Activated CD4-positive, alpha-beta T cell treated with anti-CD3 and anti-CD28 coated beads for 36 hours (primary cell): ENCODE measurements at places on chromosomes 7 and 10.

DNA sequence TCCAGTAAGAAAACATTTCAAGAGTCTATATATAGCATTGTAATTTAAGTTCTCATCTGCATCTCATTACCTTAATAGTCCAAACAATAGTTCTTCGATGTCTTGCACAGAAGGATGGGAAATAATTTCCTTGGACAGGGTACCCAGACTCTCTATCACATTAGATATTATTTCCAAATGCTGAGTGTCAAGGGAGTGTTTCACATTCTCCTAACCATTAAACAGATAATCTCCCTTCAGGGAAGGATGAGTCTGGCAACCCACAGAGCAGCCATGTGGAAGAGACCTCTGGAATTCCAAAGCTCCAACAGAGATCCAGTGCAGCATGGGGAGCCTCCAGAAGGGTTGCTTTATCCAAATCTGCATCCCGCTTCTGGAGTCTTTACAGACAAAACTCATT lies 89.6 kb downstream of the FZD1 start:
- no peak for DNase-seq

- DNase-seq: no peak
Observed at GRCh38 chr7:84144480-84144879, 50.1 kb downstream of the SEMA3A start.

- no peak for DNase-seq
Observed at GRCh38 chr10:86263209-86263608, 103.4 kb downstream of the GRID1 start.

DNA sequence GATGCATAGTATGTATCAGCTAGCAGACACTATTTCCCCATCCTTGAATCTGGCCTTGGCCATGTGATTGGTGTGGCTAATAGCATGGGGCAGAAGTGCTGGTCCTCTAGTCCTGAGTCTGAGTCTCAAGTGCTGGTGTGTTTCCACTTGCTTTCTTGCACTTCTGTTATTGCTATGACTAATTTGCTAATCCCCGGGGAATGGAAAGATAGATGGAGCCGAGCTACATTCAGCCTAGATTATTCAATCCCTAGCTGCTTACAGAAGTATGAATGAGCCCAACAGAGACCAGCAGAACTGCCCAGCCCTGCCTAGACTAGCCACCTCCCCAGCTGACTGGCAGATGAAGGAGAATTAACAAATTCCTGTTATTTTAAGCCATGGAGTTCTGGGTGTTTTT lies 53.2 kb upstream of the SYPL1 start:
- DNase-seq: no peak

- DNase-seq: no peak
Observed at GRCh38 chr7:12281038-12281437, 69.9 kb downstream of the TMEM106B start.

DNA sequence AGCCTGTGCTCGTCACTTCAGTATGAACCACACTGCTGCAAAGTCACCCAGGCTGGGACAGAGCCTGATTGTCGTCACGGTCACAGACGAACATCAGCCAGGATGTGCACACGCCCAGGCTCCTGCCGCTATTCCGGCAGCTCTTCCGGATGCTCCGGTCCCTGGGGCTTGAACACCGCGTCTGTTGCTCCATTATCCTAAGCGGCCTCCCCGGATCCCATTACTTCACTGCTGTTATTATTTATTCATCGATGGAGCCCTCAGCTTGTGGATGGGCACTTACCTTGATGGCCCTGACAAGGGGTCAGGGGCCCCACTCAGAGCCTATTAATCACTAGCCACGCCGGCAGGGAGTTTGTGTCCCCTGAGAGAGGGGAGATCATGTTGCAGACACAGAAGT lies 120.8 kb upstream of the PCBD1 start:
- no peak for DNase-seq

DNA sequence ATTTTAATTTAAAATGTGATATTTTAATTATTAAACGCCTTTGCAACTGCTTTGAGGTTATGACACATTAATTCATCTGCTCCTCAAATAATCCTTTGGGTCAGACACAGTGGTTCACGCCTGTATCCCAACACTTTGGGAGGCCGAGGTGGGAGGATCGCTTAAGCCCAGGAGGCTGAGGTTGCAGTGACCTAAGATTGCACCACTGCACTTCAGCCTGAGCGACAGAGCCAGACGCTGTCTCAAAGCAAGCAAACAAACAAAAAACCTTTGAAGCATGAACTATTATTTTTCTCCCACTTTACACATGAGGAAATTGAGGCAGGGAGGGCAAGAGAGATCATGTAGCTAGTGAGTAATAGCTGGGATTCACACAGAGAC lies 1.5 kb upstream of the POLD2 start:
- DNase-seq: no peak

DNA sequence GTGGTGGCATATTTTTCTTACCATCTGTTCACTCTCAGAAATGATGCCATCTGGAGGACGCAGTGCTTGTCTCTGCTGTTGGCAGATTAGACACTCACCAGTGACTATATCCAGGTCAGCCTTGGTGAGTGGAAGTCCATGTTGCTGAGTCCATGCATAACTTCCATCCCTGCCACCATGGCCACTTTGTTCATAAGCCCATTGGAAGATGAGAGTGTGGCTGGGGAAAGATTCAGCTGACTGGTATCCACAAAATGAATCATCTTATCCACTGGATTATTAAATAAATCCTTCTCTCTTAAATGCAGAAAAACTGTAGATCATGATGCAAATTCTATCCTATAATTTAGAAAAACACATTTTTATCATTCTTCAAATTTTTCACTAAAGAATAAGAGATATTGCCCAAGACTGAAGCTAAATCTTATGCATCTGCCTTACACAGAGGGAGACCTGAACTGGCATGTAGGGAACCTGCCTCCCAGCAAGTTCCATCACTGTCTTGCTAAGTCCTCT lies 726.9 kb downstream of the TNS3 start:
- no peak for DNase-seq

DNA sequence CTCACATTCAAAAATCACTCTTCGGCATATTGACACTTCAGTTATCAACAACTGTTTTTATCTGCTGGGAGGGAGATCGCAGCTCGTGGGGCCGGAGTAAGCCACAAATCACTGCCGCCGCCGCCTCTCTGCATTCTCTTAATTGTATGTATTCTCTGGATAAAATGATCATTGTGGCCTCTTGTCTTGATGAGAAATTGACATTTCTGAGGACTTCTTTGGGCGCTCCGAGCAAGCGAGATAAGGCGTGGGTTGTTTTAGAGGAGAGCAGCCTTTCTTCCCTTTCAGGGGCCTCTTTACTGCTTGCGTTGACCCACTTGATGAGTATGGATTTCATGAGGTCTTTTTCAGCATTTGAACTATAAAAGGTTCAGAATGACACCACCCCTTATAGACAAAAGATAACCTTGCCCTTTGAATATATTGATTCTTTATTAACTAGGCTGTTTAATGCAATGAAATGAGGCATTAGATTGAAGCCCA lies 130.6 kb downstream of the EBF3 start:
- DNase-seq: no peak

- no peak for DNase-seq
Observed at GRCh38 chr7:93862651-93863050, 27.9 kb downstream of the TFPI2 start.

- no peak for DNase-seq
Observed at GRCh38 chr10:96919785-96920430, 87.8 kb downstream of the LCOR start.

DNA sequence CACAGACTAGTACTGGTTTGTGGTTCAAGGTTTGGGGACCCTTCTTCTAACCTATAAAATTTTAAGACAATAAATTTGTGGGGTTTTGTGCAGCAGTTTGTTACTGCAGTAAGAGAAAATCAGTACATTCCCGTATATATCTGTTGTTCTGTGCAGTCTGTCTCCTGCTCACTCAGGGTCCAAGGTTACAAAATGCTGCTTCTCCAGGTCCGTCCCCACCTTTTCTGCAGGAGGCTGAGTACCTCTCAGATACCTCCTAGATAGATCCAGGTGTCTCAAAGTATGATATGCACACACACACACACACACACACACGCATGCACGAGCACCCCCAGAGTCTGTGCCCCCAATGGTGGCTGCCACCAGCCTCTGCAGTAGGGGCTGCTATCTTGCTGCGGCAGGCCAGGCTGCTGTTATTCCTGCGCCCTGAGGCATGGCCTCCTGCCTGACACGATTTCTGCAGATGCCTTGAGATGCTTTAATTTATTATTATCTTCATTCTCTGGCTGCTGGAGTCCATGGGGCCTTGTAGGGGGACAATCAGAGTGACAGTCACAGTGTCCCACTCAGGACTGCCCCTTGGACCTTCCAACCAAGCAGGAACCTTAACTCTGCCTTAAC lies 25.2 kb upstream of the ASL start:
- DNase-seq: no peak

GRCh38 chr7:68205826-68206225 lies 1209.2 kb downstream of the TYW1 start:
- no peak for DNase-seq

- DNase-seq: no peak
Observed at GRCh38 chr7:74287303-74288033, 1.7 kb upstream of the CLIP2 start.

GRCh38 chr7:118777308-118777707 lies 552.8 kb downstream of the ANKRD7 start:
- DNase-seq: no peak

DNA sequence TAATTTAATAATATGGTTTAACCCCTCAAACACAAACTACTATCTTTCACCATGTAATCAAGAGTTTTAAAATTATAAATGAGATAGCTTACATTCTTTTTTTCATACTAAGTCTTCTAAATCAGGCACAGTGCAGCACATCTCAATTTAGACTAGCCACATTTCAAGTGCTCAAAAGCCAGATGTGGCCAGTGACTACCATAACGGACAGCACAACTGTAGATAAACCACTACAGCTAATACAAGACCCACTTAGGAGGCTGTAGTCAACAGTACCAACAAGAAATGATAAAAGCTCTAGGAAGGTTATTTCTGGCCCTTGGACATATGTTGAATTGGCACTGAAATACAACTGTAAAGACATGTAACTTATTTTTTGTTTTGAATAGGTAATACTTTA lies 65.3 kb downstream of the JAZF1 start:
- DNase-seq: no peak

GRCh38 chr10:81303656-81304055 lies 571.3 kb upstream of the NRG3 start:
- DNase-seq: no peak

DNA sequence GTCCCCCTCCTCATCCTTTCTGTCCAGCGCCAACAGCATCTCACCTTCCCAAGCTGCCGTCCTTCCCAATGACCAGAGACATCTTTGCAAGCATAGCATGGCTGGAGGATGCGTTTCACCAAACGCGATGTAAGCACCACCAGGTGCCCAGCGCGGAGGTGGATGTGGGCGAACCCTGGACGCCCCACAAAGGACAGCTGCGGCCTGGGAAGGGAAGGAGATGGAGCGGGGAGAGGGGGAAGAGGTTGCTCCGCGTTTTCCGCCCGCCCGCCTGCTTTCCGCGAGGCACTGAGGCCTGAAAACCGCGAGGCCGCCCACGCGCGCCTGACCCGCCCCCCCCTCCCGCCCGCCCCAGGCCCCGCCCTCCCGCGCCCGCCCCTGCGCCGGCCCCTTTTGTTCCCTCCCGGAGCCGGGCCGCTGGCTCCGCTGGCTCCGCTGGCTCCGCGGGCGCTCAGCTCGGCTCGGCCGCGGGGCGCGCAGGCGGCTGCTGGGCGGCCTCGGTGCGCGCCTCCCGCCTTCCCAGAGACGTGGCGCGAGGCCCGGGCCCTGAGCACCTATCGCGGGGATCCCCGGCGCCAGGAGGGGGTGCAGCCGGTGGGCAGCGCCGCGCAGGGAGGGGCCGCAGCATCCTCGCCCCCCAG lies at the start of gene CLIP2:
Gene CLIP2, plus strand, starts transcription at position 390 of the 641 bp plus-strand sequence. CDS start 28,140 bp downstream, outside the sequence.
- peak; percentile 87 for DNase-seq

DNA sequence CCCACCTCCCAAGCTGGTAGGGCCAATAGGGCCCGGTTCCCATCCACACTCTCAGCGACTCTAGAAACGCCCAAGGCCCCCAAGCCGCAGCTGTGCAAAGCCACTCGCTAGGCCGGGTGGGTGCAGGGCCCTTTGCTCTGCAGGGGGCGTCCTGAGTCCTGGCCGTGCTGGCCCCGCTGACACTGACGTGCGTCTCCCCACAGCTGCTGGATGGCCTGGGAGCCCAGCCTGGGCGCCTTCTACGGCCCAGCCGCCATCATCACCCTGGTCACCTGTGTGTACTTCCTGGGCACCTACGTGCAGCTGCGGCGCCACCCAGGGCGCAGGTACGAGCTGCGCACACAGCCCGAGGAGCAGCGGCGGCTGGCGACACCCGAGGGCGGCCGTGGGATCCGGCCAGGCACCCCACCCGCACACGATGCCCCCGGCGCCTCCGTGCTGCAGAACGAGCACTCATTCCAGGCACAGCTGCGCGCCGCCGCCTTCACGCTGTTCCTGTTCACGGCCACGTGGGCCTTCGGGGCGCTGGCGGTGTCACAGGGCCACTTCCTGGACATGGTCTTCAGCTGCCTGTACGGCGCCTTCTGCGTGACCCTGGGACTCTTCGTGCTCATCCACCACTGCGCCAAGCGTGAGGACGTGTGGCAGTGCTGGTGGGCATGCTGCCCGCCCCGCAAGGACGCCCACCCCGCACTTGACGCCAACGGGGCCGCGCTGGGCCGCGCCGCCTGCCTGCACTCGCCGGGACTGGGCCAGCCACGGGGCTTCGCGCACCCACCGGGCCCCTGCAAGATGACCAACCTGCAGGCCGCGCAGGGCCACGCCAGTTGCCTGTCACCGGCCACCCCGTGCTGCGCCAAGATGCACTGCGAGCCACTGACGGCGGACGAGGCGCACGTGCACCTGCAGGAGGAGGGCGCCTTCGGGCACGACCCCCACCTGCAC lies 31.6 kb upstream of the KNDC1 start:
- no peak for DNase-seq

- DNase-seq: no peak
Observed at GRCh38 chr7:150801242-150801945, 825 bp downstream of the TMEM176A start.

GRCh38 chr10:79220307-79220706 lies 127.0 kb upstream of the PPIF start:
- DNase-seq: no peak

- DNase-seq: no peak
Observed at GRCh38 chr7:17554341-17555015, 256.0 kb downstream of the AHR start.

- DNase-seq: no peak
Observed at GRCh38 chr10:80498078-80498832, 39.4 kb upstream of the SH2D4B start.

- no peak for DNase-seq
Observed at GRCh38 chr7:4068286-4068685, 613.8 kb upstream of the FOXK1 start.

GRCh38 chr10:62162261-62162981 lies 106.2 kb downstream of the RTKN2 start:
- no peak for DNase-seq

DNA sequence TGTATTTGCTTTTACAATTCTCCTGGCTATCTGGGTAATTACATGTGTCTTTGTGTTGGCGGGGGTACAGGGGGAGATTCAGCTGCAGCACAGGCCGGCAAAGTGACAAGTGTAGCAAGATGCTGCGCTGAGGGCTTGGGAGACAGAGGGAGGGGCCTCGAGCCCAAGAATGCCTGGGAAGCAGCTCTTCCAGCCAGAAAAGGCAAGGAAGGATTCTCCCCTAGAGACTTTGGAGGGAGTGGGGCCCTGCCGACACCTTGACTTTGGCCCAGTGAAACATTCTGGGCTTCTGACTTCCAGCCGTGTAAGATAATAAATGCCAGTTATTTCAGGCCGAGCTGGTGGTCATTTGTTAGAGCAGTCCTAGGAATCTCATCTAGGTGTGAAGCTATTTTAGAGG lies 7.2 kb upstream of the REPIN1 start:
- no peak for DNase-seq
